Activated CD8-positive, alpha-beta memory T cell treated with anti-CD3 and anti-CD28 coated beads, Interleukin-2, amount 50 U/mL, for 48 hours (primary cell): ENCODE measurements at places on chromosomes 1 and 21.

DNA sequence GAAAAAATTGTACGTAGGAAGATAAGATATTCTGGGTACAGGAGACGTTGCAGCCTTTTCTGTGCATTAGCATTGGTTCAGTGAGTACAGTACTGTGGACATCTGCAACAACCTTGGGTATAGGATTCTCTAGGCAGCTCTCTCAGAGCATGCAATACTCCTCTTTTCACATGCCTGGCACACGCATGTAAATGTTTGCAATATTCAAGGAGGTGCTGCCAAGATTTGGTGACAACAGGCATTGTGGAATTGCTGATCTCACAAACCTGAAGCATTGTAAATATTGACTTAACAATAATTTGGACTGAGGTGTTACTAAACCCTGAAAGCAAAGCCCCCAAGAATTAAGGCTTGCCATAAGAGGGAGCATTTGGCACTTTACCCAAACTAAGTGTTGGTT is 126.8 kb downstream of the GRIK1 start:
- DNase-seq: no peak

DNA sequence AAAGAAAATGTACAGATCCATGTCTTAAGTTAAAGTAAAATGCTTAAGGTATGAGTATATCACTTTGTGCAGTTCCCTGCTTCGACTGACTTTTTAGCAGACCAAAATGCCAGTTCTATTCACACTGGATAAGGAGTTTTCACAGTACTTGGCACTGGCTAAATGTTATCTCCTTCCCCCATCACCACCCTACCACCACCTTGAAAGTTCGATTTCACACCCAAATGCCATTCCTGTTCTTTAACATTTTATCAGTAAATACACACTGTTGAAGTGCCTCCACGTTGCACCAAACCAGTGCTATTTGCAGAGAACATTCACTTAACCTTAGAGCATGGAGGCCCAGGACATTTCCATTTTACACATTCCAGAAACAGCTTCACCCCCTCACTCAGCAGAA is 100.0 kb downstream of the URB2 start:
- DNase-seq: no peak

DNA sequence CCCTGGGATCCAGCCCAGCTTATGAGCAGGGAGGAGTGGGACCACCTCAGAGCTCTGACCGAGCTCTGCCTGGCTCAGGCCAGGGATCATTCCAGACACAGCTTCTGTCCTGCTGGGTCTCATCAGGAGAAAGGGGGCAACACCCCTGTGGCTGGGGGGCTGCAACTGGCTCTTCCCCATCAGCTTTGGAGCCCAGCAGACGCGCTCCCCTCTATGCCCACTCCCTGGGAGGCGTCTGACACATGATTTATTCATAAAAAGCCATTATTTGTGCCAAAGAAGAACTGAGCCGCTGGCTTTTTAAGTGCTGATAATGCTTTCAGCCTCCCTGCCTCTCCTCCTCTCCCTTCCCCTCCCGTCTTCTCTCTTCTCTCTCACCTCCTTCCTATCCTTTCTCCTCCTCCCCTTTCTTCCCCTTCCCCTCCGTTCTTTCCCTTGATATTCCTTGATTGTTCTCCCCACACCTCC is 25.0 kb downstream of the FOXO6 start:
- no peak for DNase-seq

- no peak for DNase-seq
Observed at GRCh38 chr1:85340427-85340826, 64.0 kb upstream of the BCL10 start.

DNA sequence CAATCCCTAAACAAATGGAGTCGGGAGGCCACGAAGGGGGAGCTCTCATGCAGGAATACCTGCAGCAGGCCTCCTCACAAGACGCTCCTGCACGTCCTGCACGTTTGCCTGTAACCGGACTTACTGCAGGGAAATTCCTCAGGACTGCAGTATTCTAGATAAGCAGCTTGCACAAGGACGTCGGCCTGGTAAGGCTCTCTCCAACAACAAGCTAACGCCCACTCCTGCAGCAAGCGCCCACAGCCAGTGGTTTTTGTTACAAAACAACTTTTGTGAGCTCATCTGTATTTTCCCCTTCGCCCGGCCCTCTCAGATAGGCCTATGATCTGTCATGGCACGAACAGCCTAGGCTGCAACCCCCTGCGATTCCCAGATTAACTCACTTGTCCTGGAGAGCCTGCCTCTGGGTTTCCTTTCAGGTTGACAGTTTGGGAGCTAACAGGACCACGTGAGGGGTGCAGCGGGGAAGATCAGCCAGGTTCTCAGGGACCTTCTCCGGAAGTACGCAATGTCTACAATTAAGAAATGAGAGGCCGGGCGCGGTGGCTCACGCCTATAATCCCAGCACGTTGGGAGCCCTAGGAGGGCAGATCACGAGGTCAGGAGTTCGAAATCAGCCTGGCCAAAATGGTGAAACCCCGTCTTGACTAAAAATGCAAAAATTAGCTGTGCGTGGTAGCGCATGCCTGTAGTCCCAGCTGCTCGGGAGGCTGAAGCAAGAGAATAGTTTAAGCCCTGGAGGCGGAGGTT is 921 bp upstream of the MIB2 start:
- DNase-seq: no peak

GRCh38 chr1:183281039-183281438 is 95.0 kb downstream of the LAMC2 start:
- DNase-seq: no peak

GRCh38 chr1:227869851-227870305 is 54.4 kb downstream of the PRSS38 start:
- DNase-seq: peak; percentile 52

GRCh38 chr1:29368936-29369932 is 132.9 kb downstream of the PTPRU start:
- DNase-seq: no peak

DNA sequence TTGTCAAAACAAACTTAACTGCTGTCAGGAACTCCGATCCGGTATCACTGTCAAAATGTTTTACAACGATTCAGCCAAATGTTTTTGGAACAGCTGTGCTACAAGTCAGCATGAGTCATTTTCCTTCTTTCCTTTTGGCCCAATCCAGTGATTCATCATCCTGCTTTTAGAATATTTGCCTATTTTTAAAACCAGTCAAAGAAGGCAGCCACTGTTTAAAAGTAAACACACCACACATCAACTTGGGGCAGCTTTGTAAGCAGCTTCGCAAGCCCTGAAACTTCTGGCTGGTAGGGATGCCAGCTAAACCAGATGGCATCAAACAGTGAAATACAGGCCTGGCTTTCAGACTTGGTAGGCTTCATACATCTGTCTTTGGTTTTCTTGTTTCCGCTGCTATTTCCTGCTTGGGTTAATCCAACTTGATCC is 14.9 kb downstream of the MAP3K7CL start:
- no peak for DNase-seq

DNA sequence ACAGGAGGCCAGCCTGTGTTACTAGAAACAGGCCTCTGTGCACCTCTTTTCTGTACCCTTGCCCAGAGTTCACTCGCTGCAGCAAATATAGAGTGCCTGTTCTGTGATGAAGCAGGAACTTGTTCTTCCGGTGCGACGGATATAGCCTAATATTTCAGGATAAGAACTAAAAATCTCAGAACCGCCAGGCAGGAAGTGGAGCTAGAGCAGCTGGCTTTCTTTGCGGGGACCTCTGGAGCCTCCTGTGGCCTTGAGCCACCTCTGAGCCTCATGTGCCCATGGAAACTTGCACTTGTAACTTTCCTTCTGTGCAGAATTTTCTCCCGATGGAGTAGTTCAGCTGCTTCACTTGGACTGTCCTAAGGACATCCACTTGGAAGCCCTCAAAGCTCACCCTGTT is 44.5 kb upstream of the VAMP3 start:
- no peak for DNase-seq

DNA sequence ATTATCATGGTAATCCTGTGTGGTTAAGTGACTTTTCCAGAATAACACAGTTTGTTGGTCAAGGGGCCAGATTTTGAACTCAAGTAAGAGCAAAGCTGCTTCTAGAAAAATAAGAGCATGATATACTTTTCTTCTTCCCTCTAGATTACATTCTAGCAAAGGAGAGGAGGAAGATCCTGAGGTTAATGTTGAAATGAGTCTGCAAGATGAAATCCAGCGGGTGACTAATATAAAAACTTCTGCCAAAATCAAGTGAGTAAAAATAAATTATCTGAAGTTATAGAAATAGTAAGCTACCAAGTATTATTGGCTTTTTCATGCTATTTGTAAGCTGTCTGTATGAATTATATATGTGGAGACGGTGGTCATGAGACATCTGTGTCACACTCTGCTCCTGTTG is 12.8 kb downstream of the WDR3 start:
- DNase-seq: no peak

DNA sequence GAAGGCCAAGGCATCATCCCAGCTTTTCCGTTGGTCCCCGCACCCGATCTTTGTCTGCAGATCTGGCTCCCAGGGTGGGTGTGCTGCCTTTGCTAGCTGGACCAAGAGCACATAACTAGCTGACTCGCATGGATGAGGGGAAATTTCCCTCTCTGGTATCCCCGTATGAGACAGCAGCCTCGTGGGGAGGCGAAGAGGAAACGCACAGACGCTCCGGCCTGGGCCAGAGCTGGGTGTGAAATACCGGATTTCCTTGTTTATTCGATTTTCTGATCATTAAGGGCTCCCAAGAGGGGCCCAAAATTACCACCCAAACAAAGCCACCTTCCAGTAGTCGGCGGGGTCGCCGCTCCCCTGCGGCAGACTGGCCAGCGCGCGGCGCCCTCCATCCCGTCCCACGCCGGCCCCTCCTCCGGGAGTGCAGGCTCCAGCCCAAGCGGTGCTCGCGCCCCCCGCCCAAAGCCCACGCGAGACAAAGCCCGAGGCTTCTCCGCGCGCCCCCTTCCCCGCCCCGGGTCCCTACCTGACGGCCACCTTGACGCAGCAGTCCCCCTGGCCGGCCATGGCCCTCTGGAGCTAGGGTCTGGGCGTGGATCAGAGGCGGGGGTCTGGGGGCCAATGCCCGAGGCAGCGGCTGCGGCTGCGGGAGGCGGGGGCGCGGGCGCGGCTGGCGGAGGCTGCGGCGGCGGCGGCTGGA is 546 bp downstream of the KIF21B start:
- DNase-seq: no peak

DNA sequence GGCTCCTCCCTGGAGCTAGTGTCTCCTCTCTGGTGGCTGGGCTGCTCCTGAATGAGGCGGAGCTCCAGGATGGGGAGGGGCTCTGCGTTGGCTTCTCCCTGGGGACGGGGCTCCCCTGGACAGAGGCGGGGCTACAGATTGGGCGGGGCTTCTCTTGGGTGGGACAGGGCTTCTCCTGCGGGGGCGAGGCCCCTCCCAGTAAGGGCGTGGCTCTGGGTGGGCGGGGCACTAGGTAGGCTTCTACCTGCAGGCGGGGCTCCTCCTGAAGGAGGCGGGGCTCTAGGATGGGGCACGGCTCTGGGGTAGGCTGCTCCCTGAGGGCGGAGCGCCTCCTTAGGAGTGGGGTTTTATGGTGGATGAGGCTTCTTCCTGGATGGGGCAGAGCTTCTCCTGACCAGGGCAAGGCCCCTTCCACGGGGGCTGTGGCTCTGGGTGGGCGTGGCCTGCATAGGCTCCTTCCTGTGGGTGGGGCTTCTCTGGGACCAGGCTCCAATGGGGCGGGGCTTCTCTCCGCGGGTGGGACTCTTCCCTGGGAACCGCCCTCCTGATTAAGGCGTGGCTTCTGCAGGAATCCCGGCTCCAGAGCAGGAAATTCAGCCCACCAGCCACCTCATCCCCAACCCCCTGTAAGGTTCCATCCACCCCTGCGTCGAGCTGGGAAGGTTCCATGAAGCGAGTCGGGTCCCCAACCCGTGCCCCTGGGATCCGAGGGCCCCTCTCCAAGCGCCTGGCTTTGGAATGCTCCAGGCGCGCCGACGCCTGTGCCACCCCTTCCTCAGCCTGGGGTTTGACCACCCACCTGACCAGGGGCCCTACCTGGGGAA is 22.7 kb upstream of the ARF1 start:
- DNase-seq: peak; percentile 89

DNA sequence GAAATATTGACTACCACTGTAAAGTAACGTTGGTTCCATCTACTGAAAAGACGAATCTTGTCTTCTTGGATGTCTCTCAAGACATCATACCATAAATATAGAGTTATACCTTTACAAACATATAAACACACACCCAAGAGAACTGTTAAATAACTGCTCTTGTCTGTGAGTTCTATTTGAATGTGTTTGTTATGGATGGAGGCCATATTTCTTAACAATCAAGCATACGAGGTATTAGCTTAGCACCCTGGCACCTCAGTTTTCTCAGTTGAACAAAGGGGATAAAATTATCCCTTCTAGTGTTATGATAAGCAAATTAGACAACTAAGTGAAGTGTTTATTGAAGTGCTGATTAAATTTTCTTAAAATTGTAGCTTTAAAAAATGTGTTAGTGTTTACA is 336.6 kb upstream of the ZRANB2 start:
- DNase-seq: no peak

- no peak for DNase-seq
Observed at GRCh38 chr1:26700711-26701110, 4.9 kb downstream of the ARID1A start.

- no peak for DNase-seq
Observed at GRCh38 chr1:168099337-168099801, 37.4 kb downstream of the GPR161 start.

GRCh38 chr1:46466477-46467182 is 23.0 kb upstream of the DMBX1 start:
- peak; percentile 66 for DNase-seq

DNA sequence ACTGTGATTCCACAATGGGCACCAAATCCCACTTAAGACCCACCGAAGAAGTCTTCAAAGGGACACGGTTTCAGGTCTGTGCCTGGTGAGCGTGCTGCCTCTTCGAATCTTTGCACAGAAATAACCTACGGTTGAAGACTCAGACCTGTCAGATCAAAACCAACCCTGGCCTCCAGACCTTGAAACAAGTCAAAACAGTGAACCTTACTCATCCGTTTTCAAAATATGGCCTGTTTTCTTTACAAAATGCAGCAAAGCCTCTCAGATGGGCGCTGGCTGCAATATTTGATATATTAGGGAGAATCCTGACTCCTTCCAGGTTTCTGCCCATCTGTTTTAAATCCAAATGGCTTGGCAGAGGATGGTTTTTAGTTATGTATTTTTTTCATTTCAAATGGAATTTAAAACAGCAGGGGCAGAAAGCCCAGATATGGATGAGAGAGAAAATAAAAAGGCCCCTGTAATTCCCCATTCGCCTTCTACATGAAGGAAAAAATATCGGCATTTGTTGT is 14.0 kb downstream of the JUN start:
- DNase-seq: no peak

DNA sequence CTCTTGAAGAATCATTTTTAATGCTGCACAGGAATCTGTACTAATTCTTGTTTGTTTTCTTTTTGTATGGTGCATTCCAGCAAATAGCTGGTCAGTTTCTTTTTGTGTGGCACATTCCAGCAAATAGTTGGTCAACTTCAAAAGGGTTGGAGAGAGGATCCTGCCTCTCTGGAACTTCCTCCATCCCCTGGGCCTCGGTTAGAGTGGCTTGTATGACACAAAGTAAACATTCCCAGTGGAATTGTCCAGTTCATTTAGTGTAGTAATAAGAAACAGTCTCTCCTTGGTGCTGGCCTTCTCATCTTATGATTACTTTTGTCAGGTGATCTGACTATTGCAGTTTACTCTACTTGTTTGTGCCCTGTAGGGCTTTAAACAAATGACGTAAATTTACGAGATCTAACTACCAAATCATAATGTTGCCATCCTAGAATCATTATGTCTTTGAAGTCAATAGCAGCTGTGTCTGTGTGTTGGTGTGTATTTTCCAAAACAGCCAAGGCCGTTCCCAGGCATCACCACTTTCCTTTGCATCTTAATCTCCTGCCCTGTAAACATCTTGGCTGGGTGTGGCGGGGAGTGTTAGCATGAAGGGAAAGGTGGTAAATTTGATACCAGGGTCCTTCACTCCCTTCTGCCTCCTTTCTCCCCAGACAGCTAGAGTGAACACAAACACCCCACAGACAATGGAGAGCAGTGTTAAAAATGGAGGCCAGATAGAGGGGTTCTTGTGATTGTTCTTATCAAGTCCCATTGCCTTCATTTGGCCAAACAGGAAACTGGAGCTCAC is 77.9 kb downstream of the CDC7 start:
- no peak for DNase-seq
